ENCODE measurements at places on chromosomes 3 and 15.

DNA sequence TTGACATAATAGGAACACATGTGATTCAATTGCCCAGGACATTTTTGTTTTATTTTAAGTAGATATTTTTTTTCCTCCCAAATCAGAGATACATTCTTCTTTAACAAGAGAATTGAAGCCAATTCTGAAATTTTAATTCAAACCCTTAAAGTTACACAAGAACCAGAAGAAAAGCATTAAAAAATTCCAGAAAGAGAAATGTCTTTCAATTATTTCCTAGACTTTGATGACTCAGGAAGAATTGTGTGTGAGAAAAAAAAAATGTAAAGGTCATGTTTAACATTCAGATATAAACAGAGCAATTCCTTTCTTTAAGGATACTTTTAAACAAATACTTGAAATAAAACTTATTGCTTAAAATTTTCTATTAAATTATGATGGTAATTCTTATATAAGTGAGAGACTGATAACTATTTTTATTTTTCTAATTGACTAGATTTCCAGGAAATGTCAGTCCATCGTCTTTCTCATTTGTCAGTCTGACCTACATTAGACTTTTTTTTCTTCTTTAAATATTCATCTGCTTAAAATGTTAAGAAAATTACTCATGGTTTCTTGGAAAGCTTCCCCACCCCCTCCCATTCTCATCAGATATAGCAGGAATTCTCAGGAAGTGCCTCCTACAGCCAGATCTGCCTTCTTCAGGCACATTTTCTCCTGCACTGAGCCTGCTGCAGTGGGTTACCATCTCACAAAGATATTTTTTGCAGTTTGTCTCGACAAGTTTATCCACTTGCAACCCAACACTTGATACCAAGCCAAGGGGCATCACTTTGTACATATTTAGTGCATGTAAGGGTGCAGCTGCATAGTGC, 261.8 kb upstream of the CBLB start:
- no peak for DNase-seq

DNA sequence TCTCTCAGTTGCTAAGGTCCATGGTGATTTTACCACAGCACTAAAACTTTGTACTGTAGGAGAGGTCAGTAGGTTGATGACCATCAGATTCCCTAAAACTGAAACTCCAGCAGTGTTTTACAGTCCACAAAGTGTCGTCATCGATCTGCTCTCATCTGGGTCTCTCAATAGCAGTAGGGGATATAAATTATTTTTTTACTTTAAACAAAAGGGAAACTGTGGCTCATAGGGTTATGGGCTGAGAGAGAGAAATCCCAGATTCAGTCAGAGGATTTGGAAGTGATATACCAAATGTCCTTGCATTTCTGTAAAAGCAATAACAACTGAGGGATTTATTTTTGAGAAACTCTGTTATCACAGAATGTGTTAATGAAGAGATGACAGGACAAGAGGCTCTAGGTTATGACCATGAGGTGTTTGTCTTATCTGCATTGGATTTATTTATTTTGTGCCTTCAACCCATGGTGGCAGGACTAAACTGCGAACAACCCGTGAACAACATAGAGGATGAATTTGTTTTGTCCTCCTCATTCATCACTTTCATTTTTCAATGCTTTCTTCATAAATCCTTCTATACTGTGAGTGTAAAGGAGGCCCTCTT, 869.7 kb downstream of the OTOL1 start:
- no peak for DNase-seq

- DNase-seq: no peak
These were observed 1.1 kb downstream of the FANCD2OS start for GRCh38 chr3:10106919-10107318.

GRCh38 chr3:108599677-108600409, 10.3 kb downstream of the DZIP3 start:
- DNase-seq: no peak

GRCh38 chr3:112471596-112472325, 27.5 kb downstream of the BTLA start:
- DNase-seq: no peak

DNA sequence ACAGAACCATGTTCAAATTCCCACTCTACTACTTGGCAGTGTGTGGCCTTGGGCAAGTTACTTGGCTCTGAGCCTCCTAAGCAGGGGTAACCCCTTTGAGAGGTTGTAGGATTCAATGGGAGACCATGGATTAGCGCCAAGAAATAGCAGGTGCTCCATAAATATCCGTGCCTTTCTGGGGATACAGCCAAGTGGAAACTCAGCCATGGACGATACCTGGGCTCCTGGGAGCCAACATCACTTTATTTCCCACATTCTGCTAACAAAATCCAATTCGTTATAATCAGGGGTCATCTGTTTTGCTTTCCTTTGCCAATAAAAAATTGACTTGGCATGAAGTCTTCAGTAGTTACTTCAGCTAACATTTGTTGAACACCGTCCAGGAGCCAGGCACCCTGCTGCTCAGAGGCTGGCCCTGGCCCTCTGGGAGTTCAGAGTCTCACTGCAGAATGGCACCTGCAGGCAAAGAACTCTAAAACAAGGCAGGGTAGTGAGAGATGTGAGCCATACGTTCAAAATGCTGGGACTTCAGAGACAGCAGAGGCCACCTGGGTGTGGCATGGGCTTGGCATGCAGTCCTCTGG, 42.3 kb downstream of the ZDHHC19 start:
- DNase-seq: no peak

GRCh38 chr3:138938056-138938876, 8.7 kb downstream of the FOXL2 start:
- DNase-seq: no peak

DNA sequence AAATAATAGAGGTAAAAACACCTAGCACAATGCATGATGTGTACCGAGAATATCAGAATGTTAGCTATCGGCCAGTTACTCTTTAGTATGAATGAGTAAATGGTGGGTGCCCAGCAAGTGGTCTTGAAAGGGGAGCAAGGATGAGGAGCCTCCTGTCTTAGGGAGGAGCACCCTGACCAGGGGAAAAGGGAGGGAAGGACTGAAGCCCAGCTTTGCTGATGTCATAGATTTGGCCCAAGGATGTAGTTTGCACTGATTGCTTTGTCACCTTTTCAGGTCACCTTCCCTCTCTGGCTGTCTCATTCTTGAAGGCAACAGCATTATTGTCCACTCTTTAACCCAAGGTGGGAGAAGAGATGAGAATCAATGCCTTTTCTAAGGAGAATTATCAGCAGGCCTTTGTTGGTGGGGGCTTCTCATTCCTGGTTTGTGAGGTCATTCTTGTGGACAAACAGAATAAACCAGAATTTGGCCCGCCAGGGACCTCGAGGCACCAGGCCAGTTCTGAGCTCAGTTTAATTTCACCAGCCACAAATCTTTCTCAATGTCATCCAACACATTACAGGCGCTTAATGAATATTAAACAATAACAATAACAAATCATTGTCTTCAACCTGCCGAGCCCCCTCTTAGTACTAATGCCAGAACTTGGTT, 231.3 kb downstream of the VPS13C start:
- no peak for DNase-seq

- no peak for DNase-seq
These were observed 246.5 kb downstream of the PDZRN3 start for GRCh38 chr3:73378207-73378606.

All from stimulated activated CD8-positive, alpha-beta memory T cell treated with anti-CD3 and anti-CD28 coated beads, Interleukin-15, amount 100 ng/mL, for 1 hour (primary cell).